Astrocyte of the spinal cord (primary cell): ENCODE measurements at places on chromosomes 2 and 18.

- no peak for DNase-seq
These were observed 139.8 kb upstream of the THUMPD2 start for GRCh38 chr2:39918886-39919285.

GRCh38 chr2:60958800-60959199, 58.7 kb upstream of the PEX13 start:
- DNase-seq = peak; percentile 58

- peak; percentile 29 for DNase-seq
These were observed 218.3 kb downstream of the PTGR3 start for GRCh38 chr18:74990563-74991081.

GRCh38 chr2:200042102-200042735, 86.8 kb downstream of the MAIP1 start:
- peak; percentile 72 for DNase-seq

DNA sequence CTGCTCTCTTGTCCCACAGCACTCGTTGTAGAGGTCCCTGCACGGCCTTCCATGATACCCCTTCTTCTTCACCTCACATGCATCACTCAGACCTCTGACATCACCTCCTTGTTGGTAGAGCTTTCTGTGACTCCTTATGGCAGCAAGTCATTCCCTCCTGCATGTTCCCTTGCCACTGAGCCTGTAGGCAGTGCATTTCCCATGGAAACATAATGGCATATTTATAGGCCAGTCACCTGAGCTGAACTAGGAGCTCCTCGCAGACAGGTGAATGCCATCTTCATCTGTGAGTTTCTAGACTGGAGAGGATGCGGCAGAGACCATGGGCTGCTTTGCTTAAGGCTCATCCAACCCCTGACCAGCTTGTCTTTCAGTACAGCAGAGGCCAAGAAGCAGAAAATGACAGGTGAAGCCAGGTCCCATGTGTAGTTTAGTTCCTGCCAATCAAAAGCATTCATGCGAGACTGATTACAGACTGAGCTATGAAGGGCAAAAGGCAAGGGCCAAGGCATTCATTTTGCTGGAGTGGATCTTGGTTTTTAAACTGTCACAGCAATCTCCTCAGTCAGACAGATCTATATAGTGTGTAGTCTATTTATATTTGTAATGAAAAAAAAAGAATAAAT, 59.4 kb upstream of the NEDD4L start:
- no peak for DNase-seq

DNA sequence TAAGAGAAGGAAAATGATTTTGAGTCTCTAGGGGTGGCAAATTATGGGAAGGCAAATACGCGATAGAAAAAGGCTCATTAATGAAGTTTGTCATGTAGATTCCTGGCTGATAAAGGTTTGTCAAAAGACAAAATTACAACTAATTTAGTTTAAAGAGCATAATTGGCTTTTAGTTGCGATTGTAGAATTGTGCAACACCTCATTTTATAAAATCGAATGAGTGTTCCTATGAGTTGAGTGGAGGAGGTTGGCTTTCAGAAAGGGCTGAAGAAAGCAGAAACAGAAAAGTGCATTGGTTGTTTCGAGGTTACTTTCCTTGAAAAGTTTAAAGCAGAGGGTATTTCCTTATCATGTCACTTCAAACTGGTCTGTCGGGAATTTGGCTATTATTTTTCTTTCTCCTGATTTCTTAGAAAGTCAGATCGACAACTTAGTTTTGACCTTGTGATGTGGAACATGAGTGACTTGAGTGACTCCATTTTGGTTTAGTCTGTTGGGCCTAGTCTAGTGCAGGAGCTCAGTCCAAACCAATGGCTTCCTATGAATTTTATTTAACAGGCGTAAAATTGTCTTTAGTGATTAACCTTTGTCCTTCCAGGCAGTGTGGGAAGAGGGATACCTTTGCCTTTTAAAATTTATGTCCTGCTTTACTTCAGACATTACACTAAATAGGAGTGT, 2.2 kb upstream of the PCYOX1 start:
- DNase-seq = no peak

DNA sequence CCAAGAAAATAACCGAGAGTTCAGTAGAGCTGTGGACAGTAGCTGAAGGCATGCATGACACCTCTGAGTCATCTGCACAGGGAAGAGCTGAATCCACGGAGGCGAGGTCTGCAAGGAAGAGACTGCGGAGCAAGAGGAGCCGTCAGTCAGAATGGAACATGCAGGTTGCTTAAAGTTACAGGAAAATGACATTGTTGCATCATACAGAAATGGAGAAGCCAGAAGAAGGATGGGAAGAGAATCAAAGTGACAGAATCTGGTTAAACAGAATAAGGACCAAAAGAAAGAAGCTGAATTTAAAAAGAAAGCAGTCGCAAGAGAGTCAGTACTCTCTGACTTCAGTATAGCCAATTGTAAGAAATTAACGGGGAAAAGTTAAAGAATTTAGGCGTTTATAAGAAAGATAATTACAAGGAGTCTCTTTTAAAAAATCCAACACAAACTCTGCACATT, 533.8 kb downstream of the ADCYAP1 start:
- no peak for DNase-seq

GRCh38 chr2:149132339-149132738, 93.8 kb downstream of the LYPD6B start:
- no peak for DNase-seq

DNA sequence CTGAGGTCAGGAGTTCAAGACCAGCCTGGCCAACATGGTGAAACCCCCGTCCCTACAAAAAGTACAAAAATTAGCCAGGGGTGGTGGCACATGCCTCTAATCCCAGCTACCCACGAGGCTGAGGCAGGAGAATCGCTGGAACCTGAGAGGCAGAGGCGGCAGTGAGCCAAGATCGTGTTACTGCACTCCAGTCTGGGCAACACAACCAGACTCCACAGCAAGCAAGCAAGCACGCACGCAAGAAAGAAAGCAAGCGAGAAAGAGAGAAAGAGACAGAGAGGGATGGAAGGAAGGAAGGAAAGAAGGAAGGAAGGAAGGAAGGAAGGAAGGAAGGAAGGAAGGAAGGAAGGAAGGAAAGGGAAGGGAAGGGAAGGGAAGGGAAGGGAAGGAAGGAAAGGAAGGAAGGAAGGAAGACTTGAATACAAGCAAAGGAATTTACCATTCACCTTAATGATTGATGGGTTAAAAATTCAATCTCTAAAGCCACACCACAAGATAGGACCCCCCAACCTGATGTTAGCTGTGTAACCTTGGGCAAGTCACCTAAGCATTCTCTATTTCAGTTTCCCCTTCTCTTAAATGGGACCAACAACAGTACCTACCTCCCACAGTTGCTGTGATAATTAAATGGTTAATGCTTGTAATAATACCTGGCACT, 181.7 kb downstream of the ATAD2B start:
- DNase-seq = no peak
